CD4-positive, alpha-beta T cell treated with Interleukin-1 beta for 1 hour (primary cell): ENCODE measurements at places on chromosomes 1 and 21.

- DNase-seq: no peak
These were observed 86.8 kb downstream of the LRRC8C start for GRCh38 chr1:89719502-89720306.

DNA sequence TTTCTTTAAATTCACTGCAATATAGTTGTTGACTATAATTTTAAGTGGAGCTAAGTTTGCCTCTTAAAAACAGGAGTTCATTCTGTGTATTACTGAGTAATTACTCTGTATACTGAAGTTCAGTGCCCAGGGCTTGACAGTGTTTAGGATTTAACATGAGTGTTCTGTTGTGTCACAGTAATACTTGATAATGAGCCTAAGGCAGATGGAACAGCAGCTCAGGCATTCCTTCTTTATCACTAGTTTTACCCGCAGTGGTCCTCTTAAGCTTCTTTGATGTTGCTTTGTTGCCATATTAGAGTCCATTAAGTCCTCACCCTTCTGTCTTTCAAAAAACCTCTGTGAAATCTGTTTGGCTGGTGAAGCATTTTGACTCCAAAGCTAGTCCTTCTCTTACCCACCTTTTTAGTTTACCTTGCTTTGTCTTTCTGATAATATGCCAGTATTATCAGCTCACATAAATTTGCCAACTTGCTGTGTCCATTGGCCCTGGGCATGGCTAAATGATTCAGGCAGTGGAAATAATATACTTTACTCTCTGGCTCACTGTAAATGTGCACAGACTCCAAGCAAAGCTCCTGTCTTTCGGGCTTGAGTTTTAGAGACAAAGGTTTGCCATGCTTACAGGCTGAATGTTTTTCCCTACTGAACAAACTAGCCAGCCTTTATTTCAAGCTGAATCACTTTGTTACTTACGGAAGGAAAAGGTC is 17.7 kb downstream of the HIPK1 start:
- DNase-seq: no peak

GRCh38 chr21:29436143-29436542 is 137.4 kb downstream of the BACH1 start:
- DNase-seq: peak; percentile 5

DNA sequence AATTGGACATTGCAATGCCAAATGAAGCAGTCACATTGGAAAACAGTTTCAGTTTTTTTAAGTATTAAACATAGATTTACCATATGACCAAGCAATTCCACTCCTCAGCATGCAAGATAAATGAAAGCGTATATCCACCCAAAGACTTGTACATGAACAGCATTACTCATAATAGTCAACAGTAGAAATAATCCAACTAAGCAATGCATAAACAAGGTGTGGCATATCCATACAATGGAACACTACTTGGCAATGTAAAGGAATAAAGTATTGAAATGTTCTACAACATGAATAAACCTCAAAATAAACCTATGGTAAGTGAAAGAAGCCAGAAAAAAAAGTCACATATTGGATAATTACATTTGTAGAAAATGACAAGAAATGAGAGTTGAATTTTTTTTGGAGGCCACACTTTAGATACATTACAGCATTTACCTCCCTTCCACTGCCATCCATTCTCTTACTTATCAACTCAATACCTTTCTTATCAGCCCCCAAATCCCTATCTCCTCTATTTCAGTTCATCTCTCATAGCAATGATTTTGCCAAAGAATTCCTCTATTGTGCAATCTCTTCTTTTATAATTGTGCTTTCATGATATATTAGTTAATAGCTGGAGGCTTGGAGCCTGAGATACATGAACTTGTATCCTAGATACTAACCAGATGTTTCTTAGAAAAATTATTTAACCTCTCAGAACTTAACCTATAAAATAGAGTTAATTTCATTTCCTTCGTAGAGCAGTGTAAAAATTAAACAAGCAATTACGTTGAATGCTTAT is 414.2 kb upstream of the C1orf87 start:
- no peak for DNase-seq

GRCh38 chr1:100930494-100930893 is 34.6 kb downstream of the SLC30A7 start:
- DNase-seq: no peak

GRCh38 chr1:53826367-53826766 is 11.7 kb downstream of the NDC1 start:
- DNase-seq: no peak

GRCh38 chr1:54585181-54586066 is 37.4 kb downstream of the ACOT11 start:
- no peak for DNase-seq

GRCh38 chr1:169873582-169874199 is 20.0 kb downstream of the SCYL3 start:
- DNase-seq: no peak

DNA sequence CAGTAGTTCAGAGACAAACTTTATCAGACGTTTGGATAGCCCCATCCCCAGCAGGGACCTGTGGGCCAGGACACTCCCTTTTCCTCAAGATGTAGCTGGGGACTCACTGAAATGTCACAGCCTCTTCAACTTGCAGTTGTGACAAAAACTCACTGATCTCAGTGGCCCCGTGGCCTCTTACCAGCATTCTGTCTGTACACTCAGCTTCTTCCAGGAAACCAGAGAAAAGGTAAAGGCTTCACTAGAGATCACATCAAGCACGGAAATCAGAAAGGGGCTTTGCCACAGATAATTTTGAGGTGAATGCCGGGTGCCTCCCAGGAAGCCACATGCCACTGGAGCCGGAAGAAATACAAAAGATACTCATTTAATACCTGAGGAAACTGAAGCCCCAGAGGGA is 122.2 kb downstream of the CCDC185 start:
- DNase-seq: no peak

- DNase-seq: peak; percentile 69
These were observed 20.4 kb downstream of the DEGS1 start for GRCh38 chr1:224203243-224204016.

GRCh38 chr1:20530901-20531300 is 21.5 kb upstream of the FAM43B start:
- no peak for DNase-seq

DNA sequence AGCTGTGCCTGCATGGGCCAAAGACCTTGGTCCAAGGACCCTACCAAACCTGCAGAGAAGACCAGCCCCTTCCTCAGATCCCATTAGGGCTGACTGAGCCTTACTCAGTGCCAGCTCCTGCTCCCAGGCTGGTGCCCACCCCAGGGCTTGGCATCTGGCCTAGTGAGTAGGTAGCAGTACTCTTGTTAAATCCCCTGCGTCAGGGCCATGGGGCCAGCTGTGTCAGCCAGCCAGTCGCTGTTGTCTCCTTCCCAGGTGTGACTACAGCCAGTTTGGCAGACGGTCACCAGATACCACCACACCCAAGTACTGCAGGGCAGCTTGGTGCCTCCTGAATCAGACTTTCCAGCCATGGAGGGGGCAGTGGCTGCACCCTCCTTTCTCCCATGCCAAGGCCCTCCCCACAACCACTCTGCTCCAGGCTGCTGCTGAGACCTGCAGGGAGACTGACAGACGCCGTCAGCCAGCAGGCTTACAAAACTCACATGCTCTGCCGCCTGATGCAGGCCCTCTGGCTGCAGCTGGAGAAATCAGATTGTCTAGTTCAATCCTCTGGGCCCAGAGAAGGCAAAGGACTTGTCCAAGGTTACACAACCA is 3.0 kb downstream of the TENT5B start:
- no peak for DNase-seq

DNA sequence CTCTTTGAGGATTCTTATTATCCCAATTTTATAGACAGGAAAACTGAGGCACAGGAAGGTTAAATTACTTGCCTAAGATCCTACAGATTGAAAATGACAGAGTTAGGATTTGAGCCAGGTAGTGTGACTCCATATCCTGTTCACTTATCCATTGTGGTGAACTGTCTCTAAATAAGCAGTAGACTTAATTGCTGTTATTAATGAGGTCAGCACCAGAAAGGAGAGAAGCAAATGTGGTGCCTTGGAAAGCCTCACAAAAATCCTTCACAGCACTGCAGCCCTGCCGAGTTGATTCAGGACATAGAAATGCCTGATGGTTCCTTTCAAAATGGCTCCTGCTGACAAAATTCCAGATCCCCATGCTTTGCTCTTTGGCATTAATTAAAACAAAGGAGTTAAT is 193.3 kb upstream of the BEND5 start:
- no peak for DNase-seq

GRCh38 chr1:203182387-203182953 is 4.0 kb downstream of the CHI3L1 start:
- DNase-seq: no peak
